ENCODE measurements at places on chromosomes 5 and 9.

- no peak for DNase-seq
These were observed 26.3 kb downstream of the STC2 start for GRCh38 chr5:173301695-173302545.

GRCh38 chr9:8221462-8221861 is 421.9 kb upstream of the DMAC1 start:
- DNase-seq: no peak

DNA sequence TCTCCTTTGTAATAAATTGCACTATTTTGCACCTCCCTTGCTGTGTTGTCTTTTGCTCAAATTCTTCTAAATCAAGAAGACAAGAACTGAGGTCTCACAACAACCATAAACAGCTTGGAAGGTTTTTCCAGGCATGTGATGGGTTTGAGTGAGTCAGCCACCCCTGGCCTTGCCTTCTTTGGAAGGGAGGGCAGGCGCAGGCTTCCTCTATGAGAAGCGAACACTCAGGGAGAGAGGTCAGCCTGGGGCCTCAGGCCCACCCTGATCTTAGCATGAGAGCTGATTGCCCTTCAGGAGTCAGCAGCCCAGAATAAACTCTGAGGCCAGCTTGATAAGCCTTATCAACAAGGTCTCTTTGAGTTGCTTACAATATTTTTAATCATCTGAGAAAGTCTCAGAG is 31.6 kb downstream of the S1PR3 start:
- no peak for DNase-seq

- peak; percentile 7 for DNase-seq
These were observed 44.0 kb upstream of the XPA start for GRCh38 chr9:97740848-97741821.

DNA sequence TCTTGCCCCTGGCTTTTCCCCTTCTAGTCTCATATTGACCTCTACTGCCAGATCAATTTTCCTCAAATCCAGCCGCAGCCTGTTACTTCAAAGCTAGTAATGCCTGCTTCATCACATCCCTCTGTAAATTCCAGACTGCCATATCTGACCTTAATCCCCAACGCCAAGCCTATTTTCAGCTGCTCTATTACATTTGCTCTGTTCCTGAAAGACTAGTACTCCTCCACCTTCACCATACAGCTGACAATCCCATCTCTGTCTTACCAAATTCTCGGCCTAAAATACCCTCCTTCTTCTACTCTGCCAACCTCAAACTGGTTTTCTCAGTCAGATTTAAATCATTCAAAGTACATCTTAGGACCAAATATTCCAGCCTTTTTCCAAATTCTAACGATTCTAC is 420.2 kb downstream of the RAB3C start:
- DNase-seq: no peak

GRCh38 chr9:126376311-126377175 is 49.9 kb downstream of the MVB12B start:
- DNase-seq: no peak

GRCh38 chr9:68574150-68574549 is 33.5 kb upstream of the TMEM252 start:
- DNase-seq: no peak

DNA sequence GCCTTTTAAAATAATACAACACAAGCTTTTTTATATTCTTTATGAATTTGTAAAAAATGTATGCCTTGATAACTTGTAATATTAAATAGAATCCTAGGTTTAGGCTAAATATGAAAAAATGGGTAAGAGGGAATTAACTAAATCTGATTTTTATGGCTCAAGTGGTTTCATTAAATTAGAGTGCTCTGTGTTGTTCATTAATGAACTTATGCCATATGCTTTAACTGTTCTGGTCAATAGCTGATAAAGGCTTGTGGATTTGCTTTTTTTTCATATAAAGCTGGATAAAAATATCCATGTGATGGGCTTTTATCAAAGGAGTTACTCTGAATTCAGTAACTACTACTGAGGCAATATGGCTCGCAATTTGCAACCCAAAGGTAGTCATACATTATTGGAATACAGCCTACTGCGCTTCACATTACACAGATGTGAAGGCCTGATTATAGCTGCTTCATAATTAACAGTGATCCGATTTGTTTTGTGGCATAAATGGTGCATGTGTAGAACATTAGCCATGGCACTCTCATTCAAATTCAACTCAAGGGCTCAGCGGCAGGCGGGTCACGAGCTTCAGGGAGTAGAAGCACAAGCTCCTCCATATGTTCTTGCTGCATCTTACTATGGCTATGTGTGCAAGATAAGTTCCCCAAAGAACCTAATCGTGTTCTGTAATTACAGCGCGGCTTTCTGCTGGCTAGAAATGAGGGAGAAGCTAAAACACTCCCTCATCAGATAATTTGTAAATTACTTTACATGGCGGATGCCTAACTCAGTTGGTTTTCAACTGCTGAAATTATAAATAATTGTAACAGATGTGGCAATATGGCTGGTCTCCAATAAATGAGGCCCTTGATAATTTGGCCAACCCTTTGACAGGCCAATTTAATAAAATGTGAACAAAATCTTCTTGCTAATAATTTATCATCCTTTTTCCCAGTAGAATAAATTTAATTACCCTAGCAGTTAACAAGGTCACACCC is 188.3 kb downstream of the CNTLN start:
- no peak for DNase-seq

GRCh38 chr9:37030611-37030939 is 3.5 kb downstream of the PAX5 start:
- DNase-seq: no peak

DNA sequence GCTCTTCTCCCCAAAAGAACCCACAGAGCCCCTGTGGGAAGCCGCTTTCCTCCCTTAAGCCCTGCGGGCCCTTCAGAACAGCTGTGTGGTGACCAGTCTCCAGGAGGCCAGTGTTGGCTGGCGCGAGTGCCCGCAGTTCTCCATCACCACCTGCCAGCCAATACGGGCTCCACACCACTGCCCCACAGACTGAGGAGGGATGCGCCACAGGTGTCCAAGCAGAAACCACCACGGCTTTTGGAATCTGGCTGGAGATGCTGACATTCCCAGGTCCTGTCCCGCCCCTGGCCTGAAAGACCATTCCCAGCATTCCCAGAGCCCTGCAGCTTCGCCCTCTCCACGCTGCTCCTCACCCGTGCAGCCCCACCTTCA is 12.8 kb downstream of the CCNI2 start:
- no peak for DNase-seq

- no peak for DNase-seq
These were observed 220.5 kb downstream of the SLC12A2 start for GRCh38 chr5:128304088-128304487.

GRCh38 chr5:38532165-38532669 is 24.2 kb downstream of the LIFR start:
- no peak for DNase-seq

- no peak for DNase-seq
These were observed 49.6 kb upstream of the UBAC1 start for GRCh38 chr9:136010615-136011361.

DNA sequence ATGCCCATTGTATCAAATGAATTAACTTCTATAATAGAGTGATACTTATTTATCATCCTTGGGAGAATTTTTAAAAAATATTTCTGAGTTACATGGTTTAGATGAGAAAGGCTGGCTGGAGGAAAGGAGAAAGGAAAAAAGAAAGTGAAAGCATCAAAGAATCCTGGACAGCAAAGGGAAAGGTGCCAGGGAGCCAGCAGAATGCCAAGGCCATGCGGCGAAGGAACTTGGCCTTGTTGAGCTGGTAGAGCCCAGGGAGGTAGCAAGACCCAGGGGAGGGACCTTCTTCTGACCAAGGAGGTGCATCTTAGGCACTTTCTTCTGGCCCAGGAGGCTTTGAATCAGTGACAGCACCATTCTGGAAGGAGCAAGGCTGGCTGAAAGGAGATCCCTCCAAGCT is 240.5 kb downstream of the ENC1 start:
- no peak for DNase-seq

DNA sequence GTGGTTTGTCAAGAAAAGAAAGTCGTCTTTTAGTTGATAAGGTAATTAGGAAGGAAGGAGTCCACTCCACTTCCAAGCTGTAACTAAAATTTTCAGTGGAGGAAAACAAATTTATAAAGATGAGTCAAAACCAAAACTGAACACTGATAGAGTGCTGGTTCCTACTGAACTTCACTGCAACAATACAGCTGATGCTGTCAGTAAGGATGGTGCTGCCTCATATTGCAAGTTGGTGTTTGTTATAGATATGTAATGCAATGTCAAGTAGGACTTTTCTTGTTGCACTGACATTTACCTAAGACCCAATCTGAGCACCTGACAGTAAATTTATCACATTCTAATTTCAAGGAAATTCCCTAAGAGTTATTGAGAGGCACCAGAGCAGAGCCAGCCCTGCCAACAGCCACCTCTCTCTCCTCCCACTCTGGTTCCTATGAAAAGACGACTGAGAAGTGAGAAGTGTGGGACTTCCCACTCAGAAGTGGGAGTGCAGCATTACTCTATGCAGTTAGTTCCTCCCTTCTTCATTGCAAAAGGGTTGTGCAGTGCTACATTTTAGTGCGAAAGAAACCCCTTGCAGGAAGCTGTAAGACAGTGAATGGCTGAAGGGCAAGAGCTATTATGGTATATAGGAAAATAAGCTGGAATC is 350.8 kb downstream of the NFIB start:
- DNase-seq: no peak

DNA sequence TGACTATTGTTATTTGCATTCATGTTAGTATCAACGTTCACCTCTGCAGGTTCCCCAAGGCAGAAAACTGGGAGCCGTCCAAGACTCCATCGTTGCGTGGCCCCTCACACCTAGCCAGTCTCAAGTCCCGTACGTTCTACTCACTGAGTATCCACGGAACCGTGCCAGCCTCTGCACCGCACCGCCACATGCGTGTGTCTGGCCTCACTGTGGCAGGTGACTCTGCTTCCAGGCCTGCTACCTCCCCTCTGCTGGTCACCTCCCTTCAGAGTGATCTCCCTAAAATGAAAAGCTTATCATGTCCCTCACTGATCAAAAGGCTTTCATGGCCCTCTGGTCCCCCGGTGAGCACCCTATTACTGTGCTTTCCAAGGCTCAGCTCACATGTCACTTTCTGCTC is 108.1 kb downstream of the GABBR2 start:
- DNase-seq: no peak

- DNase-seq: no peak
These were observed 37.0 kb downstream of the RNF130 start for GRCh38 chr5:180034564-180034963.

DNA sequence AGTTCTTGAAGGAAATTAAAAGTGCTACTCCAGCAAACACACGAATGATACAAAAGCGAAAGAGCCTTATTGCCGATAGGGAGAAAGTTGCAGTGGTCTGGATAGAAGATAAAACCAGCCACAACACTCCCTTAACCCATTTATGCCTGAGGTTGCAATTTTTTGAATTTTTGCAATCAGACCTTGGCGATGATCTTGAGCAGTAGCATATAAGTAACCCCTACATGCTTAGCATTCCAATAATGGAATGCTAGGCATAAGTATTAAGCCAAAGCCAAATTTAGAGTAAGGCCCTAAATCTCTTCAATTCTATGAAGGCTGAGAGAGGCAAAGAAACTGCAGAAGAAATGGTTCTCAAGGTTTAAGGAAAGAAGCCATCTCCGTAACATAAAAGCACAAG is 153.5 kb downstream of the SLC28A3 start:
- DNase-seq: no peak

DNA sequence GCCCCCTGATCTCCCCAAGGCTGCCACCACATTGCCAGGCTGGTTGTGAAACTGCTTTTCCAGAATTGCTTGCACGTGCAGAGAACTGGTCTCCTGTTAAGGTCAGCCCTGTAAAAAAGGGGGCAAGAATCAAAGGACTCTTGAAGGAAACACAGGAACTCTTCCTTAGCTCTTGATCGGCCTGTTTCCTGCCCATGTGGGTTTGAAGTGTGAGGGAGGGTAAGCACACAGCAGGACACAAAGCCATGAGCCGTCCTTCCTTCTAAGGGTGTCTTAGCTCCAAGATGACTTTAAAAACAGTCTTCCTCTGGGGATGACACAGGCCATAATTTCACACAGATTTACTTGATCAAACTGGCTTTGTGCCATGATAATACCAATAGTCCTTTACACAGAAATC is 36.1 kb downstream of the TEK start:
- no peak for DNase-seq

- no peak for DNase-seq
These were observed 900 bp upstream of the HAVCR2 start for GRCh38 chr5:157109744-157110143.

- DNase-seq: no peak
These were observed 15.5 kb upstream of the TRIM32 start for GRCh38 chr9:116671605-116672004.

- no peak for DNase-seq
These were observed 1.0 kb downstream of the RABL6 start for GRCh38 chr9:136808806-136809158.

GRCh38 chr5:137252512-137252911 is 246.6 kb downstream of the SPOCK1 start:
- DNase-seq: no peak

- no peak for DNase-seq
These were observed 15.4 kb upstream of the UBAP1 start for GRCh38 chr9:34163434-34163833.

DNA sequence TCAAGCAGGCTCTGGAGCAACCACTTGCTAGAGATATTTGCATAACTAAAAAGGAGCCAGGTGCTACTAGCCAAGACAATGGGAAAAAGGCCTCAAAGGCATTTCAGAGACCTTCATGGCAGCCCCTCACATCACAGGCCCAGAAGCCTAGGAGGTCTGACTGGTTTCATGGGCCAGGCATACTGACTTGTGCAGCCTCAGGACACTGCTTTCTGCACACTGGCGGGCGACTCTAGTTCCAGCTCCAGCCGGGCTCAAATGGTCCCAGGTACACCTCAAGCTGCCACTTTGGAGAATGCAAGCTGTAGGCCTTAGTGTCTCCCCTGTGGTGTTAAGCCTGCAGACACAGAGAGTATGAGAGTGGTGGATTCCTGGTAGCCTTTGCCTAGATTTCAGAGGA is 27.1 kb downstream of the COX7C start:
- DNase-seq: no peak

- DNase-seq: no peak
These were observed 35.7 kb downstream of the PWWP2A start for GRCh38 chr5:160083501-160083900.

GRCh38 chr9:89448381-89448780 is 49.5 kb downstream of the SEMA4D start:
- DNase-seq: no peak
